ENCODE measurements at places on chromosomes 12 and 14.

GRCh38 chr12:4037747-4038312 lies 164.6 kb upstream of the PARP11 start:
- peak; percentile 47 for DNase-seq

- DNase-seq = no peak
Measured at GRCh38 chr12:50230217-50230616, 53.1 kb downstream of the LIMA1 start.

DNA sequence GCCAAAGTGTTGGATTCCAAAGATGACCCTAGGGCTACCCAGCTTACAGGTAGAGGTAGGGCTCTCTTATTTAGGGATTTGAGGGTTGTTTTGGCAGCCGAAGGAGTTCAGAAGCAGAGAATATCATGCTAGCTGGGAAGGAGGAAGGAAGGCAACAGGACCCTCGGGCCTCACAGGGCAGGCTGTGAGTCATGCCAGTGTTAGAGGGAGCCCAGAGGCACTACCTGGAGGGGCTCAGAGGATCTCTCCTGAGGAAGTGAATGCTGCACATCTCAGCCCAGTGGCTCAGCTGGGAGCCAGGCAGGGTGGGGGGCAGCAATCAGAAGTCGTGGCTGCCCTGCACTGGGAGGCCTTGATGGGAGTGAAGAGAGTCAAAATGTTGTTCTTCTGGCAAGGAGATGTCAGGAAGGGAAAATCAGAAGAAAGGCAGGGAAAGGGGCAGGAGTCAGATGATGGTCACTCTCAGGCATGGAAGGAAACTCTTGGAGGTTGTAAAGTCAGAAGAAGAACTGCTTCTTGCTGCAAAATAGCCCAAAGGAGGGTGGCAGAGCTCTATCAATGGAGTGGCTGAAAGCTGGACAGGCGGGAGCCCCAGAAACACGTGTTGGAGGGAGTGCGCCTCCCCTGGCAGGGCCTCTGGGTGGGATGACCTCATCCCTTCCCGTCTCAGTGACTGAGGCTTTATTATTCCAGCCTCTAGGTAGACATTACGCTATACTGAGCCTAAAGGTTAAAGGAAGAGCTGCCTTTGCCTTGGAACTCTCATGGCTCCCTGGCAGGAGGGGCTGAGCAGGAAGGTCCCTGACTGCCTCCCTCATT lies 141.3 kb downstream of the SMOC1 start:
- no peak for DNase-seq

- no peak for DNase-seq
Measured at GRCh38 chr12:120055231-120056000, 61.1 kb downstream of the RAB35 start.

- DNase-seq = no peak
Measured at GRCh38 chr12:16323638-16324037, 23.8 kb upstream of the MGST1 start.

DNA sequence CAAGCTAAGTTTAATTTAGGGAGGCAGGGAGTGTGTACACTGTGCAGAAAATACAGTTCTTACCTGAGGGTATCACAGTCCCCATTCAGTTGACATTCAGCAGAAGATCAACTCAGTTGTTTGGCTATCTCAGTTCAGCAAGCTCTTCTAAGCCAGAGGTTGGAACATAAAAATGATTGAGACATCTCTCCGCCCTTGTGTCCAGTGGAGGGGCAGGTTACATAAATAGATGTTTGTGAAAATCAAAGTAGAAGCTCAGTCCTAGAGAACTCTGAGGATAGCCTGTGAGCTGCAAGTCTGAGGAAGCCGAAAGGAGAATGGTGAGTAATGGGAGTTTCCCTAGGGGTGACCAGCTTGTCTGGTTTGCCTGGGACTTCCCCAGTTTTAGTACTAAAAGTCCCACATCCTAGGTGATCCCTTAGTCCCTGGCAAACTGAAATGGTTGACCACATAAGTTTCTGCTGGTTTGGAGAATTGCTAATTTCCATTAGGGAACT lies 251.4 kb upstream of the ATP2B1 start:
- DNase-seq = peak; percentile 60

DNA sequence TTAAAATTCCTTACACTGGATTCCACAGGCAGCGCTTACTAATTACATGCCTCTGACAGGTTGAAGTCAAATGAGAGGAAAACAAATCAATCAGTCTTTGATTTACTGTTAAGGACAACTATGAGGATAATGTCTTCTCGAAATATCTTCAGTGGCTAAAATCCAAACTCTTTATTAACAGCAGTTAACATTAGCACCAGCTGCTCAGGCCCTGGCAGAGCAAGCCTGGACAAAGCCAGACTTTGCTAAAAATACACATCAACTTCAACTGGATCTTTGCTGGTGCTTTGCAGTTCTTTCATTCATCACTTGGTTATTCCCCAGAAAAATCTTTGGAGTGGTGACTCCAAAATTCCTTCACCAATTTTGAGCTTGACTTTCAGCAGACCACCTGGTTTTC lies 98.7 kb downstream of the HECTD4 start:
- no peak for DNase-seq

DNA sequence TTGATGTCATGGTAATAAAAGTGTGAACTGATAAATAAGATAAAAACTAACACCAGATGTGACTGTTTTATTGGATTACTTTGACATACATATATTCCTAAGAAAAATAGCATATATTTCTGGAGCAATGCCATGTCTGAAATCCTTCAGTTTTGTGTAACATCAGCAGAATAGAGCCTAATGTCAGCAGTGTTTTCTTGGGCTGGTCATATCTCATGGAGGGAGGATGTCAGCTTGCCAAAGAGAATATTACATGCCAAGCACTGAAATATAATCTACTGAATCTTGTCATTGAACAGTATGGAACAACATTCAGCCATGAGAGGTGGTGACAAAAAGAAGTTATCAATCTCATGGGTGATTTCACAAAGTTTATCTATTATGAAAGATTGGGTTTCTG lies 220.3 kb downstream of the KLHL28 start:
- no peak for DNase-seq

GRCh38 chr12:39372929-39373328 lies 70.0 kb downstream of the KIF21A start:
- no peak for DNase-seq
